ENCODE measurements at places on chromosomes 16 and 17.
A peak's percentile ranks its signal among the peaks of the same experiment; 100 is the strongest.

DNA sequence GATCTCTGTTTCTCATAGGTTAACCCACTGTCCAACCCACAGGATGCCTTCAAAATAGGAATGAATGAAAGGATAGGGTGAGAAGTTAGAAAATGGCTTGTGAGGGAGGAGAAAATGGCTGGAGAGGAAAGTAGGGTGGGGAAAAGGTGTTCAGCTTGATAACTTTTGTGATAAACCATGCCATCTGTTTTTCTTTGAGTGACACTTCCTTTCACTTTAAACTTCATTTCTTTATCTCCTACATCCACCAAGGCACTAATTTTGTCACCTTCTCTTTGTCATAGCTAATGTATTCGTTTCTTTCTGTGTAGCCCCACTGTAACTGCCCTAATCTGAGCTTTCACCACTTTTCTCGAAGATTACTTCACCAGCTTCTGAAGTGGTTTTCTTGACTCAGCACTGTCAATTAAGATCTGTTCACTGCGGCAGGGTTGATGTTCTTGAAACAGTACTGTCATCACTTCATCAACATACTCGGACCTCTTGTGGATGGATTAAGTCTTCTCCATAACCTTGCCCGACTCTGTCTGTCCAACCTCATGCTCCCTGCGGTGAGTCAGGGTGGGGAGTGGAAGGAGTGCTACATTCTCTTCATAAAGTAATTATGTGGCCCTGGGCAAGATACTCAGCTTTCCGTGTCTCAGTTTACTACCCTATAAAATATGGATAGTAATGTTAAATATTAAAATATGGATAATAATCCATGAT, 5.5 kb upstream of the KRT10 start:
- no peak for DNase-seq

- no peak for DNase-seq
These were observed 55.9 kb downstream of the NXN start for GRCh38 chr17:923633-924032.

DNA sequence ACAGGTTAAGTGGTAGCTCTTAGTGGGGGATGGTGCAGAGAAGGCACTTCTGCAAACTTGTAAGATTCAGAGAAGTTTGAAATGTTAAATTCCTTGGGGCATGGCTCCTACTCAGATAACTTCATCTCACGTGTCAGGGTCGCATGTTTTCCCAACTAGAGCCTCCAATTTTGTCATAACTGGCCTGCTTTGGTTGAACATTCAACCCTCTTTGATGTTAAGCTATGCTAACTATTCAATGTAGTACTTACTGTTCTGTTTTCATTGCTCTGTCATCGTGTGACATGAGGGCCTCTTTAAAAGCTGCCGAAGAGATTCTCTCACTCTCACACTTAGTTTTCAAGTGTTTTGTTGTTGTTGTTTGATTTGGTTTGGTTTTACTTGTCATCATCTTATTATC, 280.8 kb downstream of the CDH11 start:
- DNase-seq: no peak

- no peak for DNase-seq
These were observed 177.6 kb downstream of the AIPL1 start for GRCh38 chr17:6257336-6257735.

GRCh38 chr17:76527430-76528111, 9.9 kb downstream of the CYGB start:
- DNase-seq: peak; percentile 28

DNA sequence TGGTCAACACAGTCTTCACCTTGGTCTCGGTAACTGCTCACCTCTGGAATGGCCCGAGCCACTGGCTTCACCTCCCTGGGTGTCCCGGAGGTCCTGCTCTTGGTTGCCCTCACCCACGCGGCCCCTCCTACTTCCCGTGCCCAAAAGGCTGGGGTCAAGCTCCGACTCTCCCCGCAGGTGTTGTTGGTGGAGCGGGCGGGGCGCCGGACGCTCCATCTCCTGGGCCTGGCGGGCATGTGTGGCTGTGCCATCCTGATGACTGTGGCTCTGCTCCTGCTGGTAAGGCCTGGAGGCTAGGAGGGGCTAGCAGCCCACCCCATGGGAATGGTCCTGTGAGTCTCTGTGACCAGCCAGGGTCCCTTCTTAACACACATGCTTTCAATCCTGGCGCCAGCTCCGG, 3.4 kb downstream of the SLC2A4 start:
- DNase-seq: no peak

DNA sequence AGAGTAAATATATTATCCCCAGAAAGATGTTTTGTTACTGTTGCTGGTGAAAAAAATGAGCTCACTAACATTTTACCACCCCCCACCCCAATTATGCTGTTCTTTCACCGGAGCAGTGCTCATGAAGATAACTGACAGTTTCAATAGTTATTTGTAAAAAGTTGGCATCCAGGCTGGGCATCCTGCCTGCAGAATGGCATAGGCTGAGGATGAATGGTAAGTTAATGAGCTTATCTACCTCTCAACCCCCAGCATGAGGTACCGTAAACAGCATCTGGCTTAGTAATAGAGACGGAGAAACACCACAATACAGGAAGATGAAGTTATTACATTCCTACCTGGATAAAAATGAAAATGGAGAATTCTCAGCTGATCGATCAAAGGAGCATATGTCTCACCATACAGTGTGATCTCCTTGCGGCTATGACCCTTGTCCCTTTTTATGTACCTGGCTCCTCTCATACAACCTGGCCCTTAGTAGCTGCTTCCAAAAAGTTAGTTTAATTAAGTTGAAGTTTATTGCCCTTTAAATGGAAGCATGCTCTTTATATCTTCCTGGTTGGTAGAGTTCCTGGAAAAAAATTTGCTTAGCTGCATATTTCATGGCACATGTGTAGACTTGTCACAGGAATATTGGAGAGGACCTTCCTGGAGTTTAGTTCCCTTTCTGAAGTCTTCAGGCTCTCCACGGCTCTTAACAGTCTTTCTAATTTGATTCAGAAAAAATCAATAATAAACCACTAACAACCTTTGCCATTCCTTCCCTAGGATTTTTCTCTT, 61.2 kb upstream of the MPHOSPH6 start:
- no peak for DNase-seq

DNA sequence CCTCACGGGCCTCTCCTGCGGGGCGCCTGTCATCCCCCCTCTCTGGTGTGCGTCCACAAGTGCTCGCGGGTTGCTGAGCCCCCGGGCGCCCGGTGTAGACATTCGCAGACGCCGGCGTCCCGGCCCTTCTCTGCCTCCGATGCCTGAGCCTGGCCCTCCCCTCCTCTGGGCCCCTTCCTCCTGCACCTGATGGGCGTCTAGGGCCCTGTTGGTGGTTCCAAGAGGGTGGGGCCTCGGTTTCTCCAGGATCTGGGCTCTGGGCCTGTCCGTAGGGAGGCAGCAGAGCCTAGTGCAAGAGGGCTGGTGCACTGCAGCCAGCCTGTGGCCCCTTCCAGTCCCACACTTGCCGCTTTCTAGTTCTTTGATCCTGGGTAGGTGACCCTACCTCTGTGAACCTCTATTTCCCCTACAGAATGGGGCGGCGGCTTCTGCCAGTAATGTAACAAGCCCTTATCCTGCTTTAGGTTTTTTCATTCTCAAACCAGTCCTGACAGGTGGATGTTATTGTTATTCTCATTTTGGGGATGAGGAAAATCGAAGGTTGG, 623 bp downstream of the E4F1 start:
- no peak for DNase-seq

DNA sequence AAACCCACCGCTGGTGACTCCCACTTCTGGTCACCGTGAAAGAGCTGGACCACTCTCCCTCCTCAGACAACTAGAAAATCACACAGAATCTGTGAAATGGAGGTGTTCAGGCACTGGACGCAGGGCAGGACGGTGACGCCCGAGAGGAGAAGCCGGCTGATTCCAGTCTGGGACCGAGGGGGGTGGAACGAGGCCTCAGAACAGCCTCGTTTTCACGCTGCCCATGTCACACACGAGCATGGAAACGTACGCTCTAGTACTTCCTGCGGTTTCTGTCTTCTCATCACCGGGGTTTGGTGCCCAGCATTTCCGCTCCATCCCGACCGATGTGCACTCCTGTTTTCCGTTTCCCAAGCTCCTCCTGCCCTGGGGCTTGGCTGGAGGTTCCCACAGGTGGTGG, 101.8 kb upstream of the METRNL start:
- DNase-seq: no peak

GRCh38 chr17:81518785-81519283, 6.2 kb upstream of the ACTG1 start:
- DNase-seq: no peak

DNA sequence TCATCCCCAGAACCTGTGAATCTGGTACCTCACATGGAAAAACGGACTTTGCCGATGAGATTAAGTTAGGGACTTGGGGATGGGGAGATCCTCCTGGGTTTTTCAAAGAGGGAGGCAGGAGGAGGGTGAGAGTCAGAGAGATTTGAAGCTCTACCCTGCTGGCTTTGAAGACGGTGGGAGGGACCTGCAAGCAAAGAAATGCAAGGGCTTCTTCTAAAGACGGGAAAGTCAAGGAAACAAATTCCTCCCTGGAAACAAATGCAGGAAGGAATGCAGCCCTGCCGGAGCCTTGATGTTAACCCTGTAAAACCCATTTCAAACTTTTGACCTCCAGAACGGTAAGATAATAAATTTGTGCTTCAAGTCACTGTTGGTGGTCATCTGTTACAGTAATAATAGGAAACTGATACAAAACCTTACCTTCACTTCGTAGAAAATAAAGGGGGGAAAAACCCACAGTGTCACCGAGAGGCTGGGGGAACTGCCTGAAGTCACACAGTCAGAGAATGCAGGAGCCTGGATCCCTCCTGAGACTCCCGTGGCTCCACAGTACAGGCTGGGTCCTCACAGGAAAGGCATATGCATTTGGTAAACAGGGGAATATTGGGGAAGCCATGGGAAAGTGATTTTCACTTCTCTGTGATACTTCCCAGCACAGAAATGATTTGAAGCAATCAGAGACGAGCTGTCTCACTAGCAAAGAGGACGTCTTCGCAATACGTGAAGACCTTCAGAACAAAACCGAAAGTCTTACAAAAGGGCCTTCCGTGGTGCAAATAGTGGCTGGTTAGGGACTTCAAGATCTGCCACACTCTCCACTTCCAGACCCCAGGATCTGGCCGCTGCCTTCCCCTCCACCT, 58.9 kb upstream of the CLEC3A start:
- DNase-seq: no peak

GRCh38 chr17:51006601-51007000, 114.1 kb downstream of the SPAG9 start:
- no peak for DNase-seq

DNA sequence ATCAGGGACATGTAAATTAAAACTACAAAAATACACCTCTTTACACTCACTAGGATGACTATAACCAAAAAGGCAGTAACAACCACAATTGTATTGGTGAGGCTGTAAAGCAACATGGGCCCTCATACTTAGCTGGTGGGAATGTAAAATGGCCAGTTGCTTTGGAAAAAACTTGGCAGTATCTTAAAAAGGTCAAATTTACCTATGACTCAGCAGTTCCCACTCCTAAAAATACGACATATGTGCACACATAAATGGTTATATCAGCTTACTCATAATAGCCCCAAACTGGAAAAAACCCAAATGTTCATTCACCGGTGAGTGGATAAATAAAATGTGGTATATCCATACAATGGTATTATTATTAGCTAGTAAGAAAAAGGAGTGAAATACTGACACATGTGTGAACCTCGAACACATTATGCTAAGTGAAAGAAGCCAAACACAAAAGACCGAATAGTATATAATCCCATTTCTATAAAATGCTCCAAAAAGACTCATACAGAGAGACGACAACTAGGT, 391.4 kb downstream of the NPIPA8 start:
- DNase-seq: no peak

DNA sequence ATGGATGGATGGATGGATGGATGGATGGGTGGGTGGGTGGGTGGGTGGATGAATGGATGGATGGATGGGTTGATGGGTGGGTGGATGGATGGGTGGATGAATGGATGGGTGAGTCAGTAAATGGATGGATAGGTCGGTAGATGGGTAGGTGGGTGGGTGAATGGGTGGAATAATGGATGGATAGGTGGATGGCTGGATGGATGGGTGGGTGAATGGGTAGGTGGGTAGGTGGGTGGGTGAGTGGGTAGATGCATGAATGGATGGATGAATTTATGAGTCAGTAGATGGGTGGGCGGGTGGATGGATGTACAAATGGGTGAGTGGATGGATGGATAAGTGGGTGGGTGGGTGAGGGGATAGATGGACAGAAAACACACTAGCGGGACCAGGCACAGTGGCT, 4.9 kb downstream of the ZG16B start:
- DNase-seq: no peak

- DNase-seq: no peak
These were observed 11.6 kb upstream of the NOG start for GRCh38 chr17:56581635-56582627.

DNA sequence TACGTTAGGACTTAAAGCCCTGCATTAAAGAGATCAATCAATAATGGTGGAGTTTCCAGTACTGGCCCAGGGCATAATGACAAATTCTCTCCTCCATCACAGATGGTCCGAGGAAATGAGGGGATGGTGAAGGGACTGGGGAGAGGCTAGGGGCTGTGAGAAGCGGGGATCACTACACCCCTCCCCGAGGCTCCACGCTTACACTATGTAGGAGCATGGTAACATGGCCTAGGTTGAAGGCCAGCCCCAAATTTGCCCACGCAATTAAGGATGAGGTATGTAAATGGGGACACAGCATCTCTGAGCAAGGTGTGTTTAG, 8.0 kb upstream of the AKTIP start:
- DNase-seq: no peak

- DNase-seq: no peak
These were observed 78.4 kb downstream of the ARHGAP44 start for GRCh38 chr17:12867726-12868125.

- DNase-seq: no peak
These were observed 15.3 kb upstream of the TNFRSF13B start for GRCh38 chr17:16987066-16987829.

- DNase-seq: no peak
These were observed 4.9 kb downstream of the TBX2 start for GRCh38 chr17:61404663-61404912.

- DNase-seq: no peak
These were observed 889 bp upstream of the ZNF423 start for GRCh38 chr16:49856672-49857330.

DNA sequence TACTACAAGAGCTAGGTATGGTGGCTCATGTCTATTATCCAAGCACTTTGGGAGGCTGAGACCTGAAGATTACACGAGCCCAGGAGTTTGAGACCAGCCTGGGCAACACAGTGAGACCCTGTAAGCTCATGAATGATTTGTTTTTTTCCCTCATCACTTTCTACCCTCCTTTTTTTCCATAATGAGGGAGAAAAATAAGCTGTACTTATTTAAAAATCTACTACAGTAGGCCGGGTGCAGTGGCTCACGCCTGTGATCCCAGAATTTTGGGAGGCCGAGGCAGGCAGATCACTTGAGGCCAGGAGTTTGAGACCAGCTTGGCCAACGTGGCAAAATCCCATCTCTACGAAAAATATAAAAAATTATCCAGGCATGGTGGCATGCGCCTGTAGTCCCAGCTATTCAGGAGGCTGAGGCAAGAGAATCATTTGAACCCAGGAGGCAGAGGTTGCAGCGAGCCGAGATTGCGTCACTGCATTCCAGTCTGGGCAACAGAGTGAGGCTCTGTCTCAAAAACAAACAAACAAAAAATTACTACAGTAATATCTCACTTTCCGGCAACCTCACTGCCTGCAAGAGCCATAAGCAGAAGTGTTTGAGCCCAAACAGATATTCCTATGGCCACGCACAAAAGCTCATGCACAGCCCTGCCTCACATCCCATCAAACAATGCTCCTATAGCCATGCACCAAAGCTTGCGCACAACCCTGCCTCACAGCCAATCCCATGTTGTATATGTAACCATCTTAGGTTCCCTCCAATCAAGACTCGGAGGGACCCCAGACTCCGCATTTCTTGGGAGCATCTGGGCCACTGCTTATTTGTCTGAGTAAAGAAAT, 37.4 kb downstream of the TK2 start:
- DNase-seq: no peak

GRCh38 chr17:71417142-71417541, 703.7 kb upstream of the SOX9 start:
- no peak for DNase-seq
